HuH-7.5 (cell line): ENCODE measurements at places on chromosomes 6 and 20.

DNA sequence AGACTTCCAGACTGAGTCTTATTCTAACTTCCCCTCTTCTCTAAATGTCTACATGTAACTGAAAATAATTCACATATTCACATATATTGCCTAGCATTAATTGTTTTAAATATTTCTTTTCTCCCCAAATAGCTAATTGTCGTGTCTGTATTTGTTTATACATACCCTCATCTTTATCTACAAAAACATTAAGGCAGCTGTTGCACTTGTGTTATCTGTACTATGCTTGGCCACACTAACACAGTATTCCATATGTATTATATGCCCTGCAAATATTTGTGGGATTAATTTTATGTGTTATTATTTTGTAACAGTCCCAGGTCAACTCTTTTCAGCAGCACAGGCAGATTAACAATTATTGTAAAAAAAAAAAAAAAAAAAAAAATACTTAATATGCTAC, 11.7 kb downstream of the HDAC2 start:
- DNase-seq = no peak

- no peak for DNase-seq
Measured at GRCh38 chr6:79084693-79085092, 6.6 kb upstream of the PHIP start.

GRCh38 chr20:5096463-5096862, 23.3 kb downstream of the PCNA start:
- DNase-seq = no peak

DNA sequence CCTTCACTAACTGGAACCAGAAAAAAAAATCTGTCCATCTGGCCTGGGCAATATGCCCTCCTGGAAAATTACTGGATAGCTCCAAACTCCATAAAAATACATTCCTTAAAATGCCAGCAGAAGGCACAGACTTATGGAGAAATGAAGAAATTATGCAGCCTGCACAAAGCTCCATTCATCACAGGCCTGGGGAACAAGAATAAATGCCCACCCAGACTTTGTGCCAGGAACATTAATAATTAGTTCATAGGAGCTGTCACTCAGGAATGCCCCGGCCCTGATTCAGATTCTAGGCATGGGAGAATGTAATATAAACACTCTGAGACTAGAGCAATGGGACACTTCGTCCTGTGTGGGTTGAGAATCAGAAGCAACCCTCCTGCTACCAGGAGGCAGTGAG, 199.3 kb downstream of the OTOR start:
- DNase-seq = no peak

GRCh38 chr6:1662534-1662933, 52.8 kb downstream of the FOXC1 start:
- no peak for DNase-seq

- DNase-seq = no peak
Measured at GRCh38 chr6:36491378-36491965, 48.7 kb downstream of the KCTD20 start.

DNA sequence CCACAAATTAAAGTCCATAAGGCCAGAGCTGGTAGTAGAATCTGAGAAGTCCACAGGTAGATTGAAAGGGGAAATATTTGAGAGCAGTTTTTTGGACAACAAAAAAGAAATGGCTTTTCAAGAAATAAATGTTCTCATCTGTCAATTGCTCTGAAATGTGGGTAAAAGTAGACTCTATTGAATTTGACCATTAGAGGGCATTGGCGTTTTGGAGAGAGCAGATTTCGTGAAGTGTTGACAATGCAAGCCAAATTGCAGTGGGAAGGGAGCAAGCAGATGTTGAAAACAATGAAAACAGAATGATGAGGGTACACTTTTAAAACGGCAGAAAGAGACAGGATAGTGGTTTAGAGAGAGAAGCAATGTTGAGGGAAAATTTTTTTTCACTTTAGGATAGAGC, 149.1 kb upstream of the FAM83B start:
- no peak for DNase-seq

DNA sequence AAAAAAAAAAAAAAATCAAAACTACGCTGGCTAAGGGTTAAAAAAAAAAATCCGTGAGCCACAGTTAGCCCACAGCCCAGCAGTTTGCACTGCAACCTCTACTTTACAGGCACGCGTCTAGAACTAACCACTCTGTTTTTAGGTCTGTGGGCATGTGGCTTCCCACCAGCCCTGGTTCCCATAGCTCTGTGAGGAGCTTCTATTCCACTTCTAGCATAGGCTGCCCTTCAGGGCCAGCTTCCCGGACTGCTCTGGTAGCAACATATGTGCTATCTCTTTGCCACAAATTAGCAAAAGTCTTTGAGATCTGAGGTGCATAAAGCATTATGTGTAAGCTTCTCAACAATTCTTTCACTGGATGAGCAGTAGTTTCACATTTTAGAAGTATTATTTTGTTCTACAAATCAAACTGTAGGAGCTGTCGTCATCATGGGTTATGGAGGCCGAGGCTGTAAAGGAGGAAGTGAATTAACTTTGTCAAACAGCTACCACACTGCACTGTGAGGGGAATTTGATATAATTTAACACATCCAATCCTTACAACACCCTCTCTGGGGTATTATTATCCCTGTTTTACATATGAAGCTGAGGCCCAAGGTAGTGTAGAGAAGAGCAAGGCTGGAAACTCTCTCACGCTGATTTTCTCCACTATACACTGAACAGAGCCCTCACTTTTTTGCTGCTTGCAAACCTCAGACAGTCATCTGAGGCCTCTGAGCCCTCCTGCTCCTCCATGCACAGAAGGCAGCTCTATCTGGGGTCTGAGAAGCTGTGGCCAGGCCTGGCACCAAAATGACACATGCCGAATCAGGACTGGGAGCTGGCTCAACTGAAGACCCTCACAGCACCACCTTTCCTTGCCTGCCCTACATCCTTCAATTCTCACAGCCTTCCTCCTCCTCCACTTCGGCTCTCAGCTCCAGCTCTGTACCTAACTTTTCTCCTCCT, 35.4 kb downstream of the MAN1A1 start:
- DNase-seq = no peak

GRCh38 chr20:6184086-6184485, 61.3 kb upstream of the FERMT1 start:
- no peak for DNase-seq

DNA sequence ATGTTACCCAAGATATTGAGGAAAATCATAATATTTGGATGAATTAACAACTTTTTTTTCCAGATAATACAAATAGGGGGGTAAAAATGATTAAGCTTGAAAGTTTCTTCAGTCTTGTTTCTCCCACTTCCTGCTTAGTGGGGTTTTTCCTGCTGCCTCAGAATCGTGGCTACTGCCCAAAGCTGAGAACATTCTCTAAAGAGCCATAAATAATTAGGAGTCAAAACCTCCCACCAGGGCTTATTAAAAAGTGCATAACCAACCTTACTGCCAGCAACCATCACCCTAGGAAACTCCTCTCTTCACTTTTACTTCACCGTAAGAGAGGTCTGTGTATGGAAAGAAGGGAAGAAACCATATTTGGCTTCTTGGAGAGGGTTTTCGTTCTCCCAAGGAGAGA, 9.0 kb upstream of the LCA5 start:
- DNase-seq = no peak

DNA sequence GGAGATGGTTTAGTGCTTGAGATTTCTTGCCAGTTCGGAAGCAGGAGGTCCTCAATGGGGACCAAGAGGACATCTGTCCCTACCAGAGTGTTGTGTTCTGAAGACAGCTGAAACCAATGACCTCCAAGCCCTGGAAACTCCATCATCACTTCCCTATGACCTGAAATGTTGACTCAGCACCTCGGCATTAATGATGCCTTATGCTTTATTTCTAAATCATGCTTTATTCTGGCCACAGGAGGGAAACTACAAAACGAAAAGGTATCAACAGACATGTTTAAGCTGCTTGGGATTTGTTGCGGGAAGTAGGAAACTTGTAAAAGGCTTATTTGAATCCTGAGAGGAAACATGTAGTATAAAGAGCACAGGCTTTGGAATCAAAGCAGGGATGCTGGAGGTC, 389.1 kb upstream of the CHD6 start:
- no peak for DNase-seq

GRCh38 chr20:34720266-34720665, 16.1 kb downstream of the TP53INP2 start:
- no peak for DNase-seq

- no peak for DNase-seq
Measured at GRCh38 chr6:29872791-29873190, 45.2 kb downstream of the HLA-G start.

DNA sequence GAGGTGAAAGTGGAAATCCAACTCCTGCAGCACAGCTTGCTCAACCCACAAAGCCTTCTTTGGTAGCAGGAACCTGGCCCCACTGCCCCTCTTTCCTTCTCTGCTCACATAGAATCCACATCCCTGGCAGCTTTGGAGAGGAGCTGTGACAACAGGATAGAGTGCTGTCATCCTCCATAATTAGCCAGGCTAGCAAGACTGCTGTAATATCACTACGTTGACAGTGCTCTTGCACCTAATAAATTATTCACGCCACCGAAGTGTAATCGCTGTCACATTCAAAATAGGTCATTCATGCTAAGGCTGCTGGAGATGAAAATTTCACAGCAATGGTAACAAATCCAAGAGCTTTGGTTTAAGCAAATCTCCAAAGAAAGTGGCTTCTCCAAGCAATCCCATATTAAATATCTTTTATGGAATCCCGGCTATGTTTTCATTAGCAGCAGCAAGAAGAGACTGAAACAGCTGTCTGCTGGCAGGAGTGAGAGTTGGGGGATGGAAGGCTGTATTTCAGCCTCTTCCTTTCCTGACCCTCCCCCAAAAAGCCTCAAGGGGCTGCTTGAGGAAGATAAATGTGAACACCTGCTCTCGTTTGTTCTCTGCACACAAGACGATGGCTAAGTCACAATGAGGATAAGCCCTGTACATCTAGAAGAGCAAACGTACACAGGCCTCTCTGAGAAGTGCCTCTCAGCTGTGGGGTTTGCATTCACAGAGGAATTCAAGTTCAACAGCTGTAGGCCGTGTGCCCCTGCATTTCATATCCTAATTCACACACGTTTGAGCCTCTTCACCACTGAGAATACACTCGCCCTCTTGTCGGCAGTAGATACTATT, 16.5 kb downstream of the RIPOR2 start:
- DNase-seq = no peak

GRCh38 chr20:312866-313265, 12.5 kb upstream of the SOX12 start:
- no peak for DNase-seq

DNA sequence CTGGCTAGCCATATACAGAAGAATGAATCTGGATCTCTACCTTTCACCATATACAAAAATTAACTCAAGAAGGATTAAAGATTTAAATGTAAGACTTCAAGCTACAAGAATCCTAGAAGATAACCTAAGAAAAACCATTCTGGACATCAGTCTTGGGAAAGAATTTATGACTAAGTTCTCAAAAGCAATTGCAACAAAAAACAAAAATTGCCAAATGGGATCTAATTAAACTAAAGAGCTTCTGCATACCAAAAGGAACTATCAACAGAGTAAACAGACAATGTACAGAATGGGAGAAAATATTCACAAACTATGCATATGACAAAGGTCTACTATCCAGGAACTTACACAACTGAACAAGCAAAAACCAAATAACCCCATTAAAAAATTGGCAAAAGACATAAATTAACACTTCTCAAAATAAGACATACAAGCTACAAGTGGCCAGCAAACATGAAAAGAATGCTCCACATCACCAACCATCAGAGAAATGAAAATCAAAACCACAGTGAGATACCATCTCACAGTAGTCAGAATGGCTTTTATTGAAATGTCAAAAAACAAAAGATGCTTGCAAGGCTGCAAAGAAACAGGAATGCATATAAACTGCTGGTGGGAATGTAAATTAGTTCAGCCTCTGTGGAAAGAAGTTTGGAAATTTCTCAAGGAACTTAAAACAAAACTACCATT, 66.8 kb upstream of the RSPO3 start:
- DNase-seq = no peak

DNA sequence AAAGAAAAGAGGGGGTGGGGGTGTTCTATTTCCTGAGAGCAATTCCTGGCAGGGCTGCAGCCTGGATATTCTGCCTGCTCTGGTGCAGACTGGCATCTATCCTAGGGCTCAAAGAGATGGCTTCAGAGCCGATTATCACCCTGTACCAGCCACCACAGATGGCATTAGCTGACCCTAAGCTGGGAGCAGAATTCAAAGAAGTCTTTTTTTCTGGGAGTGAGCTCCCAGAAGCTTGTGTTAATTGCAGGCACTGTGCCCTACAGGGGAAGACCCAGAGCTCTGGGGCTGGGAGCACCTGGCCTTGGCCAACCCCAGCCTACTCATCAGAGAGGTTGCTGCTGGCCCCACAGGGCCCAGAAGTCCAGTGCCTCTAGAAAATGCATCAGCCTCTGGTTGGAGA, 85.9 kb downstream of the PXDC1 start:
- DNase-seq = no peak

DNA sequence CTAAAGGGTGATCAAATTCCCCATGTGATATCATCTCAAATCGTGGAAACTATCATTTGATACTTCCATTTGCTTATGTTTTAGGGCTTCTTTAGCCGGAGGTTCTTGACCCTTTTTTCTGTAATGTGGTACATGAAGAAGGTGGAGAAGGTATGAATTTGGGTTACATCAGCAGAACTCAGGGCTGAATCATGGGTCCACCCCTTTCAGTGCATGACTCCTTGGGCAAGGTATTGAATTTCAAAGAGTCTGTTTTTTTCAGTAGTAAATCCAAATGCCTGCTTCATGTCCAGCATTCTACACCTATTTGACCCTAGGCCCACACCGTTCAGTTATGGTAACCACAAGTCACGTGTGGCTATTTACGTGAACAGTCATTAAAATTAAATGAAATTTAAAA, 30.6 kb upstream of the QKI start:
- no peak for DNase-seq

GRCh38 chr20:44572551-44573500, 9.6 kb upstream of the PKIG start:
- no peak for DNase-seq

DNA sequence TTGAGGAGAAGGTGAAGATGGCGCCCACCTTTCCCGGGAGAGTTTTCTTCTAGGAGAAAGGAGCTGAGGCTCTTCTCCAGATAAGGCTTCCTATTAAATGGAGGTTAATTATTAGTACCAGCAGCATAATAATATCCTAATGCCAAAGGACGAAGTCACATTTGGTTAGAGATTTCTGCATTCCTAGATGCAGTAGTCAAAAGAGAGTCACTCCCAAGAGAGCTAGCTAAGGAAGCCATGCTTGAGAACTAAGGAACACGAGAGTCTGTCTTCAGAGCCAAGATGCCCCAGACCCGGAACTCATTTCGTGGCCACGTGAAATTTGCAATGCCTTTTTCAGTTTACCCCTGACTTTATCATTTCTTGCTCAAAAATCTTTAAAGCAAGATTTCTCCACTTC, 132.7 kb downstream of the TSHZ2 start:
- DNase-seq = no peak

DNA sequence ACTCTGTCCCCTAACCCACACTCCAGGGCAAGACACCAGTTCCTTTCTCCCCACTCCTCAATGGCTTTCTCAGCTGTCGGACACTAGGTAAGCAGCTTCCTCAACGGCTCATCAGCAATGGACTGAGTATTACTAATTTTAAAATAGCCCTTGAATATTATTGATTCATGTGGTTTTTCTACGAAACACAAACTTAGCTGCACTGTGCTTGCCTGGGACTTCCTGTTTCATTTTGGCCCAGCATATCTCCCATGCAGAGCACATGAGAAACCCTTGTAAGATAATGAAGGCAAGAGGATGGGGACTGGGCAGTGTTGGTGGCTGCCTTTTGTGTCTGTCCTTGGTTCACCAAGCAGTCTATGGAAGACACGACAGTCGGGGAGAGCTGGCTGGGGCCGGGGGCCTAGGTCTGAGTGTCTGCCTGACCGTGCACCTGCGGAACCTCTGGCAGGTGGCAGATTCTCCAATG, 48.9 kb downstream of the RNASET2 start:
- no peak for DNase-seq

GRCh38 chr6:131651782-131652181, 14.7 kb downstream of the ENPP3 start:
- DNase-seq = no peak
